ENCODE measurements at places on chromosomes 7 and 10.

DNA sequence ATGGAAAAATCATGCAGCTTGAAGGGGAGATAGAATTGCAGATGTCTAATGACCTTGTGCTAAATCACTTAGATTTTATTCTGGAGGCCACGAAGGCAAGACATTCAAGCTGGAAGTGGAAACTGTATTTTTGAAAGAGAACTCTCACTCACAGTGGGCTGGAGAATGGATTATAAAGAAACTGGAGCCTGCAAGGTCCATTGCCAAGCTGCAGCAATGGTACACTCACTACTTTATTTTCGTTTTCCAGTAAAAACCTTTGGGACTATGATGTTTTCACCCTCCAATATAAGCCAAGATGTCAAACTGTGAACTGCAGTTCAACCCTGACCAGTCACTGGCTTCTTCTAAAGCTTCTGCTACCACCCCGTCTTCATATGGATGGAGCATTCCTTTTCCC lies 62.0 kb downstream of the SKIDA1 start:
- DNase-seq, result no peak

- DNase-seq, result no peak
These were observed 104.9 kb downstream of the RAPGEF5 start for GRCh38 chr7:22252016-22252415.

DNA sequence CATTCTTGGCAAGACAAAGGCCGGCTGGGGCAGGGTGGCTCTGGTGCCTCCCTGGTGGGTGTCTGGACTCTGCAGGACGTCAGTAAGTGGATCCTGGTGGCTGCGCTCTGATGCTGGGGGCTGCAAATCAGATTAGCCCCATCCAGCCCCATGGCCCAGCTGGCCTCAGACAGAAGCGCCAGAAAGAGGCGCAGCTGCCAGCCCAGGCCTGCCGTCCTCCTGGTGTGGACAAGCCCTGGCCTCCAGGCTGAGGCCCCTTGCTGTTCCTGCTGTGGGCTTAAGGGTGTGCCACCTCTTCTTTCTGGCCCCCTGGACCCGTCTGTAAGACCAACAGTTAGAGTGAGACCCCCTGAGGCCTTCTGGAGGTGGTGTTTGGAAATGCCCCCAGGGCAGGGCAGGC lies 5.9 kb upstream of the LFNG start:
- no peak for DNase-seq

DNA sequence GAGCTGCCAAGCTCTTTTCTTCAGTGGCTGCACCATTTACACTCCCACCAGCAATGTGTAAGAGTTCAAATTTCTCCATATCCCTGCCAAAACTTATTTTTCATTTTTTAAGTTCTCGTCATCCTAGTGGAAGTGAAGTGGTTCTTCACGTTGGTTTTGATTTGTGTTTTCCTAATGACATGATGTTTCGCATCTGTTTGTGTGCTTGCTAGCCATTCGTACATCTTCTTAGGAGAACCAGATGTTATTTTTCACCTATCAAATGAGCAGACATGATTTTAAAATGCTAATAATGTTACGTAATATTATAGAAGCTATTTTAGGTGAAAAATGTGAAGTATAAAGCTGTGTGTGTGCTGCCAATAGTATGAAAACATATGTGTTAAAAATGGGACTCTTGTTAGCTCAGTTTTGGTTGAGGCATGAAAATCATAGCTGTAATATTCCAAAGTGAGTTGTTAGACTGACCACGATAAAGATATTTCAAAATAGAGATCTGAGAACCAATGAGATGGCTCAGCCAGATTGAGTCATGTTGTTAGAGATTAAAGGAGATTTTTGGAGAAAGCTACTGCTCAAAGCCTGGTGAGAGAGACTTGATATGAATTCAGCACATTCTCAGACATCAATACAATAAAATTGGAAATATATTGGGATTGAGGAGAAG lies 25.9 kb upstream of the GALNT11 start:
- DNase-seq, result no peak

DNA sequence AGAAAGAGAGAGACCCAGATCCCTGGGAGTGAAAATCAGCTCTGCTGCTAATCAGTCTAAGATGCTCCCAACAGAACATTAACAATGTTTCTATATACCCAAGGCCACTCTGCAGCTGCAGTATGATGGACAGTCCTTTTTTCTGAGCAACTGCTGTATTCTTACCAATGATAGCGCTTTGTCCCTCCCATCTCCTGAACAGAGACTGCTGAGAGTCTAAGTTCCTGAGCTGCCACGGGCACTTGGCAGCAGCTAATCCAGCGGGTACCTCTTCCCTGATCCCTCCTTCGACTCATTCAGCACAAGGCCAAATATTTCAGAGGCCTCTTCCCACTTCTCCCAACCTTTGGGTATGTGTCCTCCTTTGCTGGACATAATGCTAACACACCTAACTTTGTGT lies 7.7 kb downstream of the CPVL start:
- DNase-seq, result no peak

DNA sequence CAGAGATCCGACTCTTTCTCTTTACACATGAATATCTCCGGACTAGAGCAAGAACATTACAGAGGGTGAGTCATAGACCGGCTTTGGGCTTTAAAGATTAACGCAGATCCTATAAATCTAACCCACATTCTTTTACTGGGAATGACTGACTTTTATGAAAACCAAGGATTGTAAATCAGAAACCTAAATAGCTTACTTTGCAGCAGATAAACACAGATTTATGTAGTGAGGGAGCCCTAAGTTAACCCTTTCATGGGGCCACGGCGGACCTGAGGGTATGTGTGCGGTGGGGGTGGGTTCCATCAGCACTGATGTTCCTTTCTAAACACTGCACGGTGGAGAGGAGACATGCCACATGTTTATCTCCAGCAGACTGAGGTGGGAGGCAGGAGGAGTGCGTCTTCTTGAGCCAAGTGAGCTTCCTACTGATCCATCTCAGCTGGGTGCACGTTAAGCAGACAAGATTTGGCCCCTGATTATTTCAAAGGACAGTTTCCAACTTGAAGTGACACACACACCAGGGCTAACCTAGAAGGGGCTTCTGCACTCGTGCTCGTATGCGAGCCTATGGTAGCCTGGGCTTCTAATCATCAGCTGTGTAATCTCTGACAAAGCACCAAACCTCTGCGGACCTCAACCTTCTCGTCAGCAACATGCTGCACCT lies 127.6 kb downstream of the WDR11 start:
- no peak for DNase-seq

Data from stimulated activated CD4-positive, alpha-beta T cell treated with anti-CD3 and anti-CD28 coated beads, TNF-alpha, amount 100 ng/mL, for 1 hour (primary cell).